ENCODE measurements at places on chromosomes 3 and 15.

- DNase-seq, result no peak
These were observed 57.8 kb upstream of the NMD3 start for GRCh38 chr3:161163297-161163696.

DNA sequence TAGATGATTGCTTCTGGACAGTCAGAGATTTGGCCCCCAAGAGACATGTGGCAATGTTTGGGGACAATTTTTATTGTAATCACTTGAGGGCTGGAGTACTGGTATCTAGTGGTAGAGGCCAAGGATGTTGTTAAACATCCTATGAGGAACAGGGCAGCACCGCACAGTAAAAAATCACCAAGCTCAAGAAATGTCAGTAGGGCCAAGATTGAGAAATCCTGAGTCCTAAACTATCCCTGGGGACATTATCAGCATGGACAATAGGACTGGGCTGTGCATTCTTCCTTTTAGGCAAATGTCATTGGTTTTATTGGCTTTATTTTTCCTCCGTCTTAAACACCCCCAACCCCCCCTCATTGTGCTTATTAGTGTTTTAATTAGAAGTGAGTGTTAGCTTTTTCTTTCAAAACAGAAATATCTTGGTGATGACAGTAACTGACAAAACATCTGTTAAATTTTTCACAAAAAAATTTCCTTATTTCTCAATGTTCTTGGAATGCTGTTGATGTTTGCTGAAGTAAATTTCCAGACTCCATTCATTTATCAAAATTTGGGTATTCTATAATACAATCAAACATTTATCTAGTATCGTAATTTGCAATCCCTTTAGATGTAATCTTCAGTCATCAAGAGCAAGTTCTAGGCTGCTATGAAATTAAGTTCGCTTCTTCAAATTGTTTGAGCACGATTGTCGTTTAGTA lies 944.4 kb downstream of the VGLL3 start:
- DNase-seq, result no peak

DNA sequence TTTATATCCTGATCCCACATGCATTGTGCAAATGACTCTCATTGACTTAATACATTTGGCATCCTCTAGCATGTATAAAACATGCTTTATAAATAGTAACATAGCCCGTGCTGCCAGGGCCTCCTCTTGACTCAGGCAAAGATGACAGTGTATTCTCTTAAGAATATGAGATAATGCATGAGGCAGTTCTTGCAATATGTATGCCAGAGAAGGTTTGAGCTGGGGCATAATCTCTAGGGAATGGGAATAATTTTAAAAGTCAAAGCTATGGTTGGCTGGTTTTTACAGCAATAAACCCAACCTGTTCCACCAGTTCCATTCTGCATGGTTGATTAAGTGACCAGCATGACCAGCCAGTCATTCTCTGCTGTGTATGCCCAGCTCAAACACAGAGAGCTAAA lies 179.0 kb upstream of the PFN2 start:
- no peak for DNase-seq

GRCh38 chr3:8942115-8942514 lies 21.2 kb downstream of the RAD18 start:
- no peak for DNase-seq

DNA sequence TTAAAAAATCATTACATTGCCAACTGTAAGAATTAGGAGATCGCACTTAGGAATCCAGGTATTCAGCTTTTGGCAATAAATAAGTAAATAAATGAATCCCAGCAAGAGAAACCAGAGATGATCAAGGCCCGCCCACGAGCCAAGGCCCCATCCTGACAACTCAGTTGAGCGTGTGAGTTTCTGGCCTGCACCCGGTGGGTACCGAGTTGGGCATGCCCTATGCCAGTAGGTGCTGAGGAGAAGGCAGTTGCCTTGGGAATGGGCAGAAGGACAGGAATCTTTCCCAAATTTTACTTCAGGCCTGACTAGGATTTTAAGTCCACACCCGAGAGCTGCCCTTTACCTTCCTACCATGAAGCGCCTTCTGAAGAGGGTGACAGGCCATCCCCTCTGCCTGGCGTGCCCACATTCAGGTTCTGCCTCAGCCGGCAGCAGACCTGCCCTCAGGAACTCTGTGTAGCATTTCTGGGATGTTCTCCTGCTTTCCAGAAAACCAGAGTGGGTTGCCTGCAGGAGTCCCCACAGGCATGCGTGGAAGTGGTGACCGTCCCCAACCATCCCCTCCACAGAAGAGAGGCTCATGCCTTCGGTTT lies 99.3 kb upstream of the ALDH1A3 start:
- no peak for DNase-seq

GRCh38 chr3:128483657-128484403 lies 9.2 kb downstream of the GATA2 start:
- DNase-seq, result no peak

DNA sequence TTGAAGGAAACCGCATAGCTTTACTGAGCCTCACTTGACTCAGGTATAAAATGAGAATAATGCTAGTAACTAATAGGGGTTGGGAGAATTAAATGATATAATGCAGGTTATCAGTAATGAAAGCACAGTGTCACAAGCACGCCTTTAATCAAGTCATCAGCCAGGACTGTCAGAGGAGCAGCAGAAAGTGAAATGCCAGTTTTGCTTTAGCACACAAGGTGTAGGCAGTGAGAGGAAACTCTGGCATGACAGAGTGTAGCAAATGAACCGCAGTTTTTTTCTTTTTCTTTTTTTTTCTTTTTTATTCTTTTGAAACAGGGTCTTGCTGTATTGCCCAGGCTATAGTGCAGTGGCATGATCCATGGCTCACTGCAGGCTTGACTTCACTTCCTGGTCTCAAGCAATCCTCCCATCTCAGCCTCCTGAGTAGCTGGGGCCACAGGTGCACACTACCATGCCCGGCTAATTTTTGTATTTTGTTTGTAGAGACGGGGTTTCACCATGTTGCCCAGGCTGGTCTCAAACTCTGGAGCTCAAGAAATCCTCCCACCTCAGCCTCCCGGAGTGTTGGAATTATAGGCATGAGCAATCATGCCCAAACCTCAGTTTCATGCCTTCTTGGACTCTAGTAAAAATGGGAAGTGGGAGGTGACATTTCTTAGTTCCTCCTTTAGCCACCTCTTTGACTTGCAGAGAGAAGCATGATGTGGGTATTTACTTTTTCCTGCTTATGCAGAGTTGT lies 9.7 kb upstream of the SCAANT1 start:
- no peak for DNase-seq

DNA sequence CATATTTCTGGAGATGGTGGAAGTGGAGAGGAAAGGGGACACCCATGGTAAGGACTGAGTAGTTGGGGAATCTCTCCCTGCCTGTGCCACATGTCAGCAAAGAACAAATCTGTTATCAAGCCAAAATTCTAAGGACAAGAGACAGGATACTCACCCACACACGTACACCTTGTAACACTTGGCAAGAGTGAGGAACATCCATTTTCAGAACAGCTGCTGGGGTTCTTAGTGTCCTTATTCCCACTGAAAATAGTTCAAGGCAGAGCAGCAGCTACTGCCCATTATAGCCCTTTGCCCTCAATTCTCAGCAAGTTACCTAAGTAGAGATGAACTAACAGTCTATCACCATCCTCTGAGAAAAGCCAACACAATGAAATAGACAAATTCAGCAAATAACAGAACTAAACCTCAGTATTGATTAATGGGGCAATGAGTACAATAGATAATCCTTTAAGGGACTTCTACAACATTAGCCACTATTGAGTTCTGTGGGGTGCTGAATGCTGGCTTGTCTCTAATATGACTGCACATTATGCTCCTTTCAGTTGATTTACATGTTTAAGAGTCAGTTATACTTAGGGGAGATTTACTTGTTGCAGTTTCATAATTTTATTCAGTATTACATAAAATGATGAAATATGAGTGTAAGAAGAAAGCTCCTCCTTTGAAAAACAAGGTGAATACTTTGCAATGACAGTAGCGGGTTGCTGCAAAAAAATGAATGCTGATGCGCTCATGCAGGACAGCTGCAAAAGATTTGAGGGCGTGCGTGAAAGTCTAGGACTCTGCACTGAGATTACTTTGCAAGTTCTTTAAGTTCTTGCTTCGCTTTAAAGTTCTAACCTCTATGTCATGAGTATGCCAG lies 22.4 kb downstream of the SENP5 start:
- no peak for DNase-seq

DNA sequence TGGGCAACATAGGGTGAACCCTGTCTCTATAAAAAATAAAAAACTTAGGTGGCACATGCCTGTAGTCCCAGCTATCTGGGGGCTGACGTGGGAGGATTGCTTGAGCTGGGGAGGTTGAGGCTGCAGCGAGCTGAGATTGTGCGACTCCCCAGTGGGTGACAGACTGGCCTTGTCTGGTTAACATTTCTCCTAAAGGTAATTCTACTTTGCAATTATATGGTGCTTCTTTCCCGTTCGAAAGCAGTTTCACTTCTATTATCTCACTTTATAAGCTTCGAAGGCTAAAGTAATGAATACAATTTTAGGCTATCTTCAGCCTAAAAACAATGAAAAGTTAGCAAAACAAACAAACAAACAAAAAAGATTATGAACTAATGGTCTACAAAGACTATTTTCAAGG lies 35.3 kb downstream of the COMMD2 start:
- DNase-seq, result no peak

DNA sequence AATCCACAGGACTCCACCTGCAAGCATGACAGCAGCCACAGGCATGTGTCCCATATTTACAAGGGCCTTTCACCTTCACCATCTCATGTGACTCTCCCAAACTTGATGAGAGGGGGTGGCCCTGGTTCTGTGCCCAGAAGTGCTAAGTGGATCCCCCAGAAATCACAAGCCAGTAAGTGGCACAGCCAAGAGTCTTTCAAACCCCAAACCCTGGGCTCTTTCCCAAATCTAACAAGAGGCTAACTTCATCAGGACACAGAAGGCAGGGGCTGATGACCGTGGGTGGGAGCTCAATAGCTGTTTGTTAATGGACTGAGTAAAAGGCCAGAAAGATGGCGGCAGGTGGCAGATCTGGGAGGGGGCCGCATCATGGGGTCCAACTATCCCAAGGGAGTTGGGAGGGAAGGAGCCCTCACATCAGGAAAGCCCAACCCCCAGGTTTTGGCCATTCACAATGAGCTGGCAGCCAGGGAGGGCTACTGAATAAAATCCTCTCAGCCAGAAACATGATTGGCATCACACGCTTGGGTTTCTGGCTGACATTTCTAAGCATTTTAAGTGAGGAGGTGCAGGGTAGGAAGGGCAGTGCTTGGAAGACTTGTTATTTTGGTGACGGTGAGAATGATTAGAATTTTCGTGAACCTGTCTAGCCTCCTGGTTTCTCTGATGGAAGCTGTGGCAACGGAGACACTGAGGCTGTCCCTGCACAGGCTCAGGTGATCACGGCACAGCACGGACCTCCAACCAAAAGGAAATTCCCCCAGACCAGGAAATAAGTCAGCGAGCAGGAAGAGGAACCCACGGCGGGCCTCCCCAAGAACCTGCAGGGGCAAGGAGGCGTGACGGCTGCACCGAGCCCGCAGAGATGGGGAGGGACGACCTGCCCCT lies 109.3 kb downstream of the OXNAD1 start:
- no peak for DNase-seq

DNA sequence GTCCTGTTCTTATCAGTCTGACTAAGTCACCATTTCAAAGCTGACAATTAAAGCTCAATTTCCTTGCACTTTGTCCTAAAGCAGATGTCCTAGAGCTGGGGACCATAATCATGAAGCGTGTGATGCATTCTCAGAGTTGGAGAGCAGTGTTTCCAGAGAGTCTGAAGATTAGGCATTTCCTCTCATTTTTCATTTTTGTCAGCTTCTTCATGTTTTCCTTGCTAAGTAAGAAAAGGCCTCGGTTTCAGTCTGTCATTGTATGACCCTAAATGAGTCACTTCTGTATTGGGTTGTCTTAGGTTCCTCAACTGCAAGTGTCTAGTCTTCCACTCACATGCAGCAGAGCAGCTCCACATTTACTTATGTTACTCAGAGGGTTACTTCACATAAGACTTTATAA lies 257.2 kb upstream of the TPRG1 start:
- no peak for DNase-seq

- DNase-seq, result no peak
These were observed 376.3 kb upstream of the ARHGEF26 start for GRCh38 chr3:153744889-153745288.

- DNase-seq, result peak; percentile 72
These were observed 4.1 kb upstream of the SKOR1 start for GRCh38 chr15:67820992-67821783.

GRCh38 chr3:46282041-46282440 lies 39.8 kb downstream of the CCR3 start:
- no peak for DNase-seq

GRCh38 chr3:71891483-71891882 lies 106.5 kb upstream of the PROK2 start:
- DNase-seq, result no peak

GRCh38 chr3:88986834-88987233 lies 120.6 kb upstream of the EPHA3 start:
- DNase-seq, result no peak

GRCh38 chr3:174931473-174932353 lies 72.6 kb downstream of the NAALADL2 start:
- DNase-seq, result no peak

GRCh38 chr15:71049706-71050422 lies 65.4 kb upstream of the THSD4 start:
- DNase-seq, result no peak

- DNase-seq, result no peak
These were observed 27.3 kb upstream of the FGD5 start for GRCh38 chr3:14791343-14791945.

- DNase-seq, result no peak
These were observed 374.1 kb upstream of the TBL1XR1 start for GRCh38 chr3:177571271-177571943.

DNA sequence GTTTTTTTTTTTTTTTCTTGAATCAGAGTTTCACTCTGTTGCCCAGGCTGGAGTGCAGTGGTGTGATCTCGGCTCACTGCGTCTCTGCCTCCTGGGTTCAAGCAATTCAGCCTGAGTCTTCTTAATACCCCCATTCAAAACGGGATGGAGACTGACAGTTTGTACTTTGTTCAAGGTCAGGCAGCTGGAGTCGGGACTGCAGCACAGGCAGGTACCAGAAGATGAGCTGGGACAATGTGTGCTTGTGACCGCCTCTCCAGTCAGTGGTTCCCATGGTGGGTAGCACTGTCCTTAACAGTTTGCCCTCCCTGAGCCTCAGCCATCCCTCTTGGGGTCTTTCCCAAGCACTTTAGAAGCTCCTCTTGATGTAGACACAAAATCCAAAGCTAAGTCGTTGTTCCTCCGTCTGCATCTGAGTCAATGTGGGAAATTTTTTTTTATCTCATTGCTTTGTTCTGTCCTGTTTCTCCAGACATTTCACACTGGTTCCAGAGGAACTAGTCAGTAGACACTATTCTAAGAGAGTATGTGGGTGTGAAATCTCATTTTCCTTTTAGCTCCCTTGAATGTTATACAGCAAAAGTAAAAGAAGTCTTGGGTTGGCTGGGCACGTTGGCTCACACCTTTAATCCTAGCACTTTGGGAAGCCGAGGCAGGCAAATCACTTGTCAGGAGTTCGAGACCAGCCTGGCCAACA lies 5.3 kb upstream of the TTLL13 start:
- DNase-seq, result no peak

Measured in frontal cortex (tissue), 4 donors.